ENCODE measurements at places on chromosomes 4 and X.

- no peak for DNase-seq
Measured at GRCh38 chrX:118182681-118183080, 66.1 kb upstream of the KLHL13 start.

- DNase-seq: no peak
Measured at GRCh38 chr4:103011378-103012025, 8.0 kb downstream of the SLC9B1 start.

DNA sequence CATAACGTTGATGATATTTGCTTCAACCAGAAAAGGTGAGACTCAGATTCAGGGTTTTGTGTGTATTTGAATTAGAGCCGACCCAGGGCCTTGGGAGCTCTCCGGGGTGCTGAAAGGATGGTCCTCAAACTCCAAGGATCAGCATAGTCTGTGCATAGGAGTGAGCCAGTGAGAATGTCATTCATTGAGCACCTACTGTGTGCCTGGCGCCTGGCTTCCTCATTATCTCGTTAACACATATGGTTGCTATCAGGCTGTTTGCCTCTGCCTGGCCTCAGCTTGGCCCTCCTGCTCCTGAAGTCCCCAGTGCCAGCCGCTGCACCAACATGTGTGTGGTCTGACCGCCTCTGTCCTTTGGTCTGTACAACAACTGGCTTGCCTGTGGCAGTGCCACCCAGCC lies 25.1 kb upstream of the JAKMIP1 start:
- no peak for DNase-seq

DNA sequence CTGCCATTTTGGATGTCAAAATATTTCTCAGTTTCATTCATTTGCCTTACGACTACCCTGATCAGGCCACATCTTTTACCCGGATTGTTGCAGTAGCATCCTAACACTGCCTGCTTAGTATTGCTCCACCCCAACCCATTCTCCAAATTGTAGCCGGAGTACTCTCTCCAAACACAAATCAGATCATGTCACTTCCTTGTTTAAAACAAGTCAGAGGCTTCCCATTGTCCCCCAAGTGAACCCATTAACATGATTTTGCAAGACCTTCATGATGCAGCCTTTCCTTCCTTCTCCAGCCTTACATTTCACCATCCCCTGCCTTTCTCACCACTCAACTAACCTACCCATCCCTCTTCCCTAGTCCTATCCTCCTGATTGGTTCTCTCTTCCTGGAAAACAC lies 53.1 kb downstream of the FANCB start:
- no peak for DNase-seq

DNA sequence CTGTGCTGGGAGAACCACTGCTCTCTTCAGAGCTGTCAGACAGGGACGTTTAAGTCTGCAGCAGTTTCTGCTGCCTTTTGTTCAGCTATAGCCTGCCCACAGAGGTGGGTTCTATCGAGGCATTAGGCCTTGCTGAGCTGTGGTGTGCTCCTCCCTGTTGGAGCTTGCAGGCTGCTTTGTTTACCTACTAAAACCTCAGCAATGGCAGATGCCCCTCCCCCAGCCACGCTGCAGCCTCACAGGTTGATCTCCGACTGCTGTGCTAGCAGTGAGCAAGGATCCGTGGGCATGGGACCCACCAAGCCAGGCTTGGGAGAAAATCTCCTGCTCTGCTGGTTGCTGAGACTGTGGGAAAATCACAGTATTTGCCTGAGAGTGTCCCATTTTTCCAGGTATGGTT lies 133.8 kb upstream of the UBQLN2 start:
- DNase-seq: no peak

- no peak for DNase-seq
Measured at GRCh38 chrX:9903146-9903545, 64.0 kb upstream of the CLDN34 start.

GRCh38 chrX:6852869-6853268 lies 294.6 kb upstream of the STS start:
- no peak for DNase-seq

DNA sequence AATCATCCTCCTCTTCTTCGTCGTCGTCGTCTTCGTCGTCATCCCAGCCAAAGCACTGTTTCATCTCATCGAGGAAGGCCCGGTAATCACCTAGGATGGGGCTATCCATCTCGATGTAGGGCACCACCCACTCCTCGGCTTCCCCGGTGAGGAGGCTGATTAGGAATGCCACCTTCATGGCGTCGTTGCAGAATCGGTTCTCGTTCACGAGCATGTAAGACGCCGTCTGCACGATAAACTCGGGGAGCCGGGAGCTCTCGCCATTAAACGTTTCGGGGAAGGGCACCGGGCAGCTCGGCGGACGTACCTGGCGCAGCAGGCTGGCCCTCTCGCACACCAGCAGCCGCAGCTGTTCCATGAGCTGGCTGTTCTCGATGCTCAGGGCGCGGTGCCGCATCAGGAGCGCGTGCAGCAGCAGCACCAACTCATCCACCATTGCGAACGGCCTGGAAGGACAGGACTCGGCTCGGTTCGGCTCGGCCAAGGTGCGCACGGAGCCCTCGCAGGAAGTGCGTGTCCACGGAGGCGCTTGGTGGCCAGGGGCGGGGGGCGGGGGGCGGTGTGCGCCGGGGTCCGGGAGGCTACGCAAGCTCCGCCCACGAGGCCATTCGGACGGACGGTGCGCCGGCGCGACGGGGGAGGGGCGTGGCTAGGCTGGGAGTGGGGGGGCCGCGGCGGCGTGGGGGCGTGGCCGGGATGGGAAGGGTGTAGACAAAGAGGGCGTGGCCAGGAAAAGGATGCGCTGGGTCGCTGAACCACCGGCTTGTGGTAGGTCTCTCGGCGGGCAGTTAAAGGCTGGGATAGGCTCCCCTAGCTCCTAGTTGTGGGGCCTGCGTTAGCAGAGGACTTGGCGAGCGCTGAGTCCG lies at the start of gene LDOC1:
LDOC1 (minus strand) TSS at position 544 of the 866 bp plus-strand sequence; CDS start at position 436, 108 bp downstream.
- no peak for DNase-seq

GRCh38 chrX:25009407-25009806 lies 6.4 kb downstream of the ARX start:
- no peak for DNase-seq

DNA sequence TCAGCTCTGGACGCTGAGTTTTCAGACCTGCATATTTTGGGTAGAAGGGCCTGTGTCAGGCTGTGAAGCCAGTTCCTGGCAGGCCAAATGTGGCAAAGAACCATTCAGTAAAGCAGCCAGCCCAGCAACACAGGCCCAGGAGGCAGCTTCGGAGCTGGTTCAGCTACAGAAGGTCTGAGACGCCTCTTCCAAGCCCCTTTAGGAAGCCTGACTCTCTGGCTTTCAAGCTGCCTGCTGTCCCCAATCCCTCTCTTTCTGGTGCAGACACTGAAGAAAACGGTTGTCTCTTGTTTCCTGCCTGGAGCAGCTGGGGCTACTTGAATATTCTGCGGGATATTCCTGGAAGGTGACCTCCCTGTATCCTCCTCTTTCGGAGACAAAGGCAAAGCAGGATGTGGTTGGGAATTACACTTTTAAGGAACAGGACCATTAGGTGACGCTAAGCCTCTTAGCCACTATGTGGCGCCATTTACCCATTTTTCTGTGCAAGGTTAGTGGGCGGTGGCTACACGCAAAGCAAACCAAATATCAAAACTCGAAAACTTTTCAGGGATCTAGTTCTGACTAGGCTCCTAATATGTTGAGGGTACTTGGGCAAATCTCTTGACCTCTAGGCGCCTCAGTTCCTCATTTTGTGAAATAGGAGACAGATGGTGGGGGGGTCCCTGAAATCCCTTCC lies 47.2 kb upstream of the LAS1L start:
- DNase-seq: no peak

Measured in NCI-H1048 (cell line).